ENCODE measurements at places on chromosomes 5 and 9. TPM values are rescaled to one million over a fixed set of nuclear protein-coding genes. Genes with fewer than 3 reads are reported as not detected.

LCNL1 gene
- not detected for total RNA-seq

CDH9 gene
- total RNA-seq: not detected

- DNase-seq: no peak
Measured at GRCh38 chr5:58965677-58966414, 383.0 kb downstream of the RAB3C start.

- no peak for DNase-seq
Measured at GRCh38 chr9:126955811-126956210, 41.2 kb downstream of the RALGPS1 start.

DNA sequence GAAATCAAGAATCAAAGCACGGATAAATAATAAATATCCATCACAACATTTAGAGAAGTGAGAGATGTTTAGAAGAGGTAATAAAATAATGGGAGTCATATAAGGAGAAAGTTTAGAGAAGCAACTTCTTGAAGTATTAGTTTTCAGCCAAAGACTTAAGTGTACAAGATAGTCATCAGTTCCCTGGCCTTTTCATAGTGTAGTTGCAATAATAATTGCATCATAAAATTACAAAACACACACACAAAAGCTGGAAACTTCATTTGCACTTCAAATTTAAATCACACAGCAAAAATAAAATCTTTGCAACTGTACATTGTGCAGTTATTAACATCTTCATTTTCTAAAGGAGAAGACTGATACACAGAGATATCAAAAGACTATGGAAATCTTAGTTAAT, 319.1 kb upstream of the RGMB start:
- no peak for DNase-seq

GRCh38 chr5:144236499-144236898, 65.8 kb downstream of the KCTD16 start:
- no peak for DNase-seq

- no peak for DNase-seq
Measured at GRCh38 chr5:35012796-35013195, 35.0 kb downstream of the AGXT2 start.

GRCh38 chr5:143922718-143923117, 110.8 kb downstream of the HMHB1 start:
- peak; percentile 64 for DNase-seq

DNA sequence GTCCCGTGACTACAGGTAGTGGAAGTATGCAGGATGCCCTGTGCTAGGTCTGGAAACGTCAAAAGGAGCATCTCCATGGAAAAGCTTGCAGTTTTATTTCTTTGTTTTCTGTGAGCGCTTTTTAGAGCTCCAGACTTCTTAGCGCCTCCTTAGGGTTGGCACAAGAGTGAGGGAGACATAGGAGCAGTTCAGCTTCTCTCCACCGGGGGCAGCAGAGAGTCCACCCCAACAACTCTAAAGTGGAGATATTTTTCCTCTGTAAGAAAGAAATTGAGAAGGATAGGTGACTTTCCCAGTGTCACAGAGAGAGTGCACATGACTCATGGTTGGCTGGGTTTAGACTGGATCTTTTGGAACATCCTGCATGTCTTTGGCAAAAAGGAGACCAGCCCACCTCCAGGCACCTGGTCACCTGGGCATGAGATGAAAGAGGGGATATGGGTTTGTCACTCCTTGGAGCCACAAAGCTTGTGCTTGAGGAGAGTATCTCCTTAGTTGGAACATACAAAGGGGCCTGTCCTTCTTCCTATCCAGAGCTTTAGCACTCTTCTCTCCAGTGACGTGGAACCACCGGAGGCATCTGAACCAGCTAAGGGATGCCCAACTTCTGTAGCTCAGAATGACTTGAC, 637.7 kb downstream of the SEMA5A start:
- DNase-seq: peak; percentile 14

DNA sequence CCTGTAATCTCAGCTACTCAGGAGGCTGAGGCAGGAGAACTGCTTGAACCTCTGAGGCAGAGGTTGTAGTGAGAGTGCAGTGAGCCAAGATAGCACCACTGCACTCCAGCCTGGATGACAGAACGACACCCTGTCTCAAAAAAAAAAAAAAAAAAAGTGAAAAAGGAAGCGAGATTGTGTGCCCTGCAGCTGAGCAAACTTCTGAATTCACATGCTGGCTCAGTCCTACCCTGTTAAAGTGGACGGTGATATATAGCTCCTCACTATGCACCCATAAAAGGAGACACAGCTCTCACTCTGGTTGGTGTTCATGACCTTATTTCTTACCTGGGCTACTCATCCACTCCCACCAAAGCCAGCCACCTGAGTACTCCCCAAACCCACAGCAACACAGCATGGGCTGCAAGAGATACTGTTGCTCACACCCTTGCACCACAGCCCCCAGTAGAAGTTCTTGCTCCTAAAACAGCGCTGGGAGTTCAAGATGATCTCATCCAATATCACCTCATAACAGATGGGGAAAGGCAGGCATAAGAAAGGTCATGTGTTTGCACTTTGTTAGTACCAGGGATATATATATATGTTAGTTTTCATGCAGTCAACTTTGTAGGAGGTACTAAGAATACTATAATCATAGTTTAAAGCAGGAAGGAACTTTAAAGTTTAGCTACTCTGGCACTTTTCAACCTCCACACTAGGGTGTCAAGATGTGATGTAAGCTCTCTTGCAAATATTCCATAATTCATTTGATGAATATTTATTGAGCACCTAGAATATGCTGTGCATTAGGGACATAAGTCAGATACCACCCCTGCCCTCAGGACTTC, 4.0 kb downstream of the TTLL11 start:
- no peak for DNase-seq

DNA sequence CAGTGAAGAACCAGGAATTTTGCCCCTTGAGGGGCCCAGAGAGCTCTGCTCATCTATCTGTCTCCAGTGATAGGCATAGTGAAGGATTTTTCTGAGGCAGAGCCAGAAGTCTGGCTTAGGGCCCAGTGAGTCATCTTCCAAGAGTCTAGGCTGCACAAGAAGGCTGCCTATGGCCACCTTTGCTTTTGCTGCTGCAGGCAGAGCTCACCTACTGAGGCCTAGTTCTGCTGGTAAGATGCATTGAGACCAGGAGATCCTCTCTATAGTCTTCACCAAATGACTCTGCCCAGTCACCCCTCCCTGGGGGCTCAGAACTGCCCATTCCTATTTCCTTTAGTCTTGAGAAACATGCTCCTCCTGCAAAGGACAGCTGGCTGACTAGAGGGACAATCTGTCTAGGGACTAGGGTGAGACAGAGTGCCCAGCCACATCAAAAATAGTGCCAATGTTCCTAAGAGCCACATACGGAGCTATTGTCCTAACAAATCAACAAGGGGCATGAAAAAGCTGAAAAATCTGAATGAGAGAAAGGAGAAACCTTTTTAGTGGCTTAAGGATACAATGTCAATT, 40.3 kb upstream of the CDKN2AIPNL start:
- peak; percentile 79 for DNase-seq

- no peak for DNase-seq
Measured at GRCh38 chr9:96496368-96497116, 46.6 kb downstream of the HABP4 start.

- no peak for DNase-seq
Measured at GRCh38 chr5:73987915-73988314, 361.9 kb downstream of the ARHGEF28 start.

DNA sequence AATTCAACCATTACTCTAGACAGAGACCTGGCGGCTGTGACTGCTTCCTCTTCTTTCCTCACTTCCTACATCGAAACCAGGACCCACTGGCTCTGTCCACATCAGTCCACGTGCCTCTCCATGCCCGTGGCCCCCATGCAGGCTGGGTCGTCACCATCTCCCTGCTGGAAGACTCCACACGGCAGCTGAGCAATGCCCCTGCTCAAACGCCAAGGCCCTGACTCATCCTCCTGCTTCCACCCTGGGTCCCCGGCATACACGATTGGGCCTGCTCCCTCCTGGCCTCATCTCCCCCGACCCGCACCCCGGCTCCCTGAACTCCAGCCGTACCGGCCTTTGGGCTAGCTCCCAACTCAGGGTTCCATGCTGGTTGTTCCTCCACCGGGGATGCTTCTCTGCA, 67.2 kb upstream of the IER5L start:
- DNase-seq: peak; percentile 16

GRCh38 chr9:12415361-12415760, 277.8 kb upstream of the TYRP1 start:
- DNase-seq: no peak

DNA sequence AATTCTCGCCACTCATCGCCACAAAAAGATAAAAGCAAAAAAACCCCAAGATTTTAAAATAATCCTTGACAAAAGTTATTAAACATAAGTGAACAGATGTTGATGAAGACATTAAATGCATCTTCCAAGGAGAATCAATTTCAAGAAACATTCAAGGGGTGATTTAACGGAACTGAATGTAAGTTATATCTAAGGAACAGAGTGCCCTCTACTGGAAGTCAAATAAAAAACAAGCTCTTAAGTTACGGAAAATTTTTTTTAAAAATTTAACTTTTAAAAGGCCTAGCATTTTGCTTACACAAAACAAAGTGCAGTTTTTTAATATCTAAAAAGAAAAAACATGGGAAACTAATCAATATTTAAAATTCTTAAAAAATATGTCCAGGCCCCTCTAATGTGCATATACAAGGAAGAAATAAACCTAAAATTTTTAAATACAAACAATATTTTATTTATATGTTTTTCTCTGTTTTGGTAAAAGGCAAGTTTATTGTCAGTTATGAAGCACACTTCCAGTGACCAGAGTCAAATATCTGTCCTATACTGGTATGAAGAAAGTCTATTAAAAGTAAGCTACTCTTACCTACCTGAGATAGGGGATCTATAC, 28.0 kb downstream of the TEX10 start:
- peak; percentile 41 for DNase-seq

DNA sequence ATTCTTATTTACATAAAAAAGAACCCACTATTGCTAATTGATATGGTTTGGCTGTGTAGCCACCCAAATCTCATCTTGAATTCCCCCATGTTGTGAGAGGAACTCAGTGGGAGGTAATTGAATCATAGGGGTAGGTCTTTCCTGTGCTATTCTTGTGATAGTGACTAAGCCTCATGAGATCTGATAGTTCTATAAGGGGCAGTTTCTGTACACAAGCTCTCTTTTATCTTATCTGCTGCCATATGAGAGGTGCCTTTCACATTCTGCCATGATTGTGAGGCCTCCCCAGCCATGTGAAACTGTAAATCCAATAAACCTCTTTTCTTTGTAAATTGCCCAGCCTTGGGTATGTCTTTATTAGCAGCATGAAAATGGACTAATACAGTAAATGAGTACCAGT, 58.2 kb upstream of the PRR16 start:
- peak; percentile 78 for DNase-seq

- DNase-seq: no peak
Measured at GRCh38 chr5:54942064-54942778, 43.2 kb downstream of the ESM1 start.

DNA sequence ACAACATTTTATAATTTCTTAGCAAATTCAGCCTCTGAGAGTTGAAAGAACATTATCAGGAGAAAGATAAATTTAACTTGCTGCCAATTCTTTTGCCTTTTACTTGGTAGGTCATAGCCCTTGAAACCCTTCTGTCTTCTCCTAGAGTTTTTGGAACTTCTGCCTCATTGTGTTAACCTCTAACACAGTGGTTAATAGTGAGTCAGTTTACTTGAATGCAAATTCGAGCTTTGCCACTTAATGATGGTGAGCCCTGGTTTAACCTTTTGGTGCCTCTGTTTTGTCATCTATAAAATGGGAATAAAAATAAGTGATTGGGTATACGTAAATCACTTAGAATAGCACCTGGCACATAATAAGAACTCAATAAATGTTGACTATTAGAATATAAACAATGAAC, 1.8 kb upstream of the INIP start:
- DNase-seq: no peak

Data from RPMI7951 (cell line).